NCI-H1436 (cell line): ENCODE measurements at places on chromosomes 1 and 21.

- no peak for DNase-seq
Measured at GRCh38 chr1:91511386-91511785, 10.7 kb downstream of the CDC7 start.

DNA sequence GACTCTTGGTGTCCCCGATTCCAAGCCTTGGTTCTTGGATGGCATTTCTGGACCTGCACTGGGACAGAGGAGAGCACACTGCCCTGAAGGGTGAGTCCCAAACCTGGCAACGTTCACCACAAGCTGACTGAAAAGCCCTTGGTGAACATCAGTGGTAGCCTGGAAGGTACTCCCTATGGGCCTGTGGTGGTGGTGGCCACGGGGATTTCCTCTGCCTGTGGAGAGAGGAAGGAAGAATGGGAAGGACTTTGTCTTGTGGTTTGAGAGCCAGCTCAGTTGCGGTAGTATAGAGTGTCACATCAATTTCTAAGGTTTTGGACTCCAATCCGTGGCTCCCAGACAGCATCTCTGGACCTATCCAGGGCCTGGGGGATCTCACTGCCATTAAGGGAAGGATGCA is 50.7 kb downstream of the DNAH14 start:
- DNase-seq = no peak

DNA sequence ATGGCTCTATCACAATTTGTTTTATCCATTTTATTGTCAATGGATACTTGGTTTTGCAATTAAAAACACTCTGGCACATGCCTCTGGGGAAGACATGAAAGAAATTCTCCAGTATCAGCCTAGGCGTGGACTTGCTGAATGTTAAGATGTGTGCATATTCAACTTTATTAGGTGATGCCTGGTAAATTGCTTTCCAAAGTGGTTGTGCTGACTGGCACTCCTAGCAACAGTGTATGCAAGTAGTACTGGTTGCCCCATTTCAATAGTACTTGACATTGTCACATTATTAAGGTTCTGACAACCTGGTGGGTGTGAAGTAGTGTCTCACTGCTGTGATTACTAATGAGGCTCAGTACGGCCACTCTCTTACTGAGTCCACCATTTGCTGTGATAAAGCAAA is 48.1 kb downstream of the BEND5 start:
- no peak for DNase-seq

GRCh38 chr1:221965252-221965651 is 223.4 kb upstream of the DUSP10 start:
- no peak for DNase-seq

DNA sequence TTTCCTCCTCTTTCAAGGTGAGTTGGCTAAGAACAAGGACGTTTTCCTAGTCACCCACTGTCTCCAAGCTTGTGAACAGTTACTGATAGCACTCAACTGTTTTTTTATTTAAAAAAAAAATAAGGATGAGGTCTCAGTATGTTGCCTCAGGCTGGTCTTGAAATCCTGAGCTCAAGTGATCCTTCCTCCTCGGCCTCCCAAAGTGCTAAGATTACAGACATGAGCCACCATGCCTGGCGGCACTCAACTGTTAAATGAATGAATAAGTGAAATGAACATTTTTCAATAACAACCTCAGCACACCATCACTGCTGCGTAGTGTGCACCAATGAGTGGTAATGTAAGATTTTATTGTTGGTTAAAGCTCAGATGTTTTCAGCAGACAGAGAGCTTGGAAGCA is 214.1 kb upstream of the NRIP1 start:
- DNase-seq = no peak

DNA sequence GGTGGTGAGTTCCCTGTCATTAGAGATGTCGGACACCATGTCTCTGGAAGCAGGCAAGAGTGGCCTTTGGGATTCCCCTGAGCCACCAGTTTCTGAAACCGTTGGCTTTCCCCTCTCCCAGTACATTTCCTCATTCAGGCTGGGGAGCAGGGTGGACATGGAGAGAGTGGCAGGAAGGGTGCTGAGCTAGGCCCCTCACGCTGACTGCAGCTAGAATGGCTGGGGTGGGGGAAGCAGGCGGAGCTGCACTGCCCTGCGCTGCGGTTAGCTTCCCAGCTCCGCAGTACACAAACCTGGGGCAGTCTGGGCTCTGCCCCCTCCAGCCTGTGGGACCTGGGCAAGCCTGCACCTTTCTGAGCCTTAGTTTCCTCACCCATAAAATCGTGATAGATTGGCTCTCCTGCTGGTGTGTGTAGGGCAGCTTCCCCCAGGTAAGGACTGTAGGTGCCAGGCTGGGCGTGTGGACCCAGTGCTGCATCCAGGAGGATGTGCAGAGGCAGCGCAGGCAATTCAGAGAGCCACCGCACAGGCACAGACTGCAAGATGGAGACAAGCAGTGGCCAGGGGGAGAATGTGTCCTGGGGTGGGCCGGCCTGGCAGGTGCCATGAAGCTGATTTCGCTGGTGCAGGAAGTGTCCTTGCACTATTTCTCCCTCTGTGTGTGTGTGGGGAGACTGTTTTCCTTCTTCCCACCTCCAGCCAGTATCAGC is 3.0 kb downstream of the PLA2G2F start:
- no peak for DNase-seq

DNA sequence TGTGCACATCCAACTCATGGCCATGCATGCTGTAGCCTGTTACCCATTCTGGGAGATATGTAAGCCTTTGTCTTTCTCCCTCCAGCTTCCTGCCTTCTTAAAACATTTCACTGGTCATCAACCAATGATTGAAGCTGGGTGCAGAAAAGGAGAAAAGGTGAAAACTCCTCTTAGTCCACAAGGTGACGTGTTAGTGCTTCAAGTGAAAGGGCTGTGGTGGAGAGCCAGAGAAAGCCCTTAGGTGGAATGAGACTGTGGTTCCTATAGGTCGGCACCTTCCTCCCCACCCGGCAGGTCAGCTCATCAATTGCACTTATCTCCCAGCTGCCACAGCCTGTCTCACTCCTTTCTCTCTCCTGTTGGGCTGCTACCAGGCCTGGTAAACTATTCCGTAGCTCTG is 30.4 kb downstream of the ERG start:
- no peak for DNase-seq

GRCh38 chr21:36482673-36483072 is 2.8 kb upstream of the CLDN14 start:
- DNase-seq = no peak

GRCh38 chr1:41914516-41914915 is 4.2 kb downstream of the HIVEP3 start:
- DNase-seq = no peak

DNA sequence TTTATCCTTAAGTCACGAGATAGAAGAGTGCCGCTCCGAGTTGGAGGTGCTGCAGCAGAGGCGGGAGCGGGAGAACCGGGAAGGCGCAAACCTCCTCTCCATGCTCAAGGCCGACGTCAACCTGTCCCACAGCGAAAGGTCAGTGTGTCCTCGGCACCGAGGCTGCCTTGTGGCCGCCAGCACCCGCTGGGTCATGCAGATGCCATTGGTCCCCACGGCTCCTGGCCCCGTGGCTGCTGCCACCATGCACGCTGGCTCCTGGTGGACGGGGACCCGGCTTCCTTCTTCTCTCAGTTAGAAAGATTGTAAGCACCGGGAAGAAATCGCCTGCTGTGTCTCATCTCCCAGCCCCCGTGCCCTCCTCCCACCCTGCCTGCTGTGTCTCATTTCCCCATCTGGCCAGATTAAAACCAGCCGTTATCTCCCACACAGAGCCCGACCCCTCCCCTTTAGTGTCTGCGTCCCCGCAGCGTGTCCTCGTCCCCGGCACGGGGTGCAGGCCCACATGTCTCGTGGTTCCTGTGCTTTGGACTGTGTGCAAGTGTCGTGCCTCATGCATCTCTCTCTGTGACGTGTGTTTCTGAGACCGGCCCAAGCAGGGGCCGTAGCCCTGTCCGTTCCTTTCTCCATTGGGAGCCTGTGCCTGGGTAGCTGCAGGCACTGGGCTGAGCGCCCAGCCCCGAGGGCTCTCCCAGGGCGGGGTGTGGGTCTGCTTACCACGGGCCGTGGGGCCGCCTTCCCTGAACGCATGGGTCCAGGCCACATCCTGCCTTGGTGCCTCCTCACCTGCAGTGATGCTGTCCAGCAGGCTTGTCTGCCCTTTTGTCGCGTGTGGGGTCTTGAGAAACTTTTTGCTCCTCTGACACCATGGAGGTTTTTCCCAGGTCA is 62.1 kb downstream of the PCNT start:
- no peak for DNase-seq

DNA sequence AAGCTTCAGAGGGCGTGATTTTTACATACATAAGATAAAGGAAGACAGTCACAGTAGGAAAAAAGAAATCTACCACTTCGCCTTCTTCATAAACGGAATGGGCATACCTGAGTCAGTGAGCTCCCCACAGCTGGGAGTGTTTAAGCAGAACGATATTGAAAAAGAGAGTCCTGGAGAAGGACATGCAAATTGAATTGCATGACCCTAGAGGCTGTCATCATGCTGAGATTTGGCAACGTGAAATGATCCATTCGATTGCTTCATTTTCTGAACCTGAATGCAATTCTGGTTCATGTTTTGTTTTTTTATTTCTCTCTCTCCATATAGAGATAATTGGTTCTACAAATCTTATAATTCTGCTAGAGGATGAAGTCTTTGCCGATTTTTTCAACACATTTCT is 3.7 kb downstream of the RGSL1 start:
- DNase-seq = no peak

GRCh38 chr1:58592522-58593134 is 15.6 kb upstream of the TACSTD2 start:
- no peak for DNase-seq

- no peak for DNase-seq
Measured at GRCh38 chr1:98453066-98453465, 208.5 kb upstream of the SNX7 start.

DNA sequence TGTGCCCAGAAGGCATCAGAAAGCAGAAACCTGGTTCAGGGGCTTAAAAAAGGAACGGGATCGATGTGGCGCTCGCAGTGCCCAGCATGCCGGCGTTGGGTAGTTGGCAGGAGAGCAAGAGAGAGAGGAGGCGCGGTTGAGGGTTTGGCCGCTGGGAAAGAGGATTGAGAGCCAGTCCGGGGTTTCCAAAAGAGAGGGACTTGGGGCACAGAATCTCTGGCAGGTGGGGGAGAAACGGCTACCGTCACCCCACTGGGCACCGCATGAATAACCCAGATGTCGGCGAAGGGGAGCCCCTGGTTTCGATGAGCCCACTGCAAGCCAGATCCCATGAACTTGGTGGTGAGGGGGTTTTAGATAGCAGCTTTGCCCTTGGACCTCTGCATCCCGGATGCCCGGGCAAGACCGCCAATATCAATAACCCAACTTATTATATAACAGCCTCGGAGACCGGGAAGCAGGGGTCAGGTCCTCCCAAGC is 60.4 kb upstream of the ACOT11 start:
- DNase-seq = no peak

DNA sequence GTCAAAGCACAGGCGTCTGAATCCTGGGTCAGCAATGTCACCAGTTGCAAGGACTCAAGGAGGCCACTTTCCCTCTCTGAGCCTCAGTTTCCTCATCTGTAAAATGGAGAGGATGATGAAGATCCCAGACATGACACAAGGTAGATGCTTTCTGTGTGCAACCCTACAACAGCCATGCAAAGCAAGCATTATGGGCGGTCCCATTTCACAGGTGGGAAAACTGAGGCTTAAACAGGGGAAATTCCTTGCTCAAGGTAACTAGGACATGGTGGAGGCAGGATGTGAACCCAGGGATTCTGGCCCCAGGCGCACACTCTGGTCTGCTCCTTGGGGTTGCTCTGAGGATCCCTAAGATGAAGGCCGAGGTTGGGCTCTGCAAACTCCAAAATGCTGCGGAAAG is 311.0 kb downstream of the PTPRU start:
- DNase-seq = no peak

- DNase-seq = no peak
Measured at GRCh38 chr1:66505671-66506392, 28.1 kb upstream of the SGIP1 start.

DNA sequence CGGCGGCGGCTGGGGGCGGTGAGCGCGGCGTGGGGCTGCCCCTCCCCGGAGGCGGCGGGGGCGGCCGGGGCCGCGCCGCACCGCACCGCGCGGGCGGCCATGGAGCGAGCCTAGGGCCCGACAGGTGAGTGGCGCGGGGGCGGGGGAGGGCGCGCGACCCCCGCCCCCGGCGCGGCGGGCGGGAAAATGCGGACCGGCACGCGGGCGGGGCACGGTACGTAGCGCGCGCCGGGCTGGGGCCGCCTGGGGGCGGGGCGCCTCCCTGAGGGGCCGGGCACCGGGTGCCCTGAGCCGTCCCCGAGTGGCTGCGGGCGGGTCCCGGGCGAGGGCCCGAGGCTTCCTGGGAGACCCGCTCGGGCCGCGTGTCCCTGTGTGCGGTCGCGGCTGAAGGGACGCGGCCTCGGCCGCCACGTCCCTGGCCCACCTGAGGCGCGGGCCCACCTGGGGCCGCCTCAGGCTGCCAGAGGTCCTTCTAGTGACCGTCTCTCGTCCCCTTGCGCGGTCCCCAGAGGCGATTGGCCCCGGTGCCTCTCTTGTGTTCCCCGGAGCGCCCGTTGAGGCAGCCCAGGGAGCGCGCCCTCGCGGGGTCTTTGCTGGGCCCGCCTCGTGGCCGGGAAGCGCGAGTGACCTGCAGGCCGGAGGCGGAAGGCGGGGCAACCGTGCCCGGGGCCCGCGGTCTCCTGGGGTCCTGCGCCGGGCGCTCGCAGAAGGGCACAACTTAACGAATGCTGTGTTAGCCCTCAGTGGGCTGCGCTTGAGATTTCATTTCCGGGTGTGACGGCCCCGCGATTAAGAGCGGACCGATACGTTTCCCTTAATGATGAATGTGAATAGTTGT is 500 bp downstream of the FAM20B start:
- DNase-seq = peak; percentile 79

GRCh38 chr1:204726478-204726877 is 40.9 kb upstream of the LRRN2 start:
- DNase-seq = no peak

- no peak for DNase-seq
Measured at GRCh38 chr1:231751415-231751814, 124.8 kb downstream of the DISC1 start.

GRCh38 chr1:167476061-167476460 is 42.3 kb downstream of the CD247 start:
- DNase-seq = no peak

GRCh38 chr1:28755701-28756100 is 19.0 kb downstream of the YTHDF2 start:
- DNase-seq = no peak

DNA sequence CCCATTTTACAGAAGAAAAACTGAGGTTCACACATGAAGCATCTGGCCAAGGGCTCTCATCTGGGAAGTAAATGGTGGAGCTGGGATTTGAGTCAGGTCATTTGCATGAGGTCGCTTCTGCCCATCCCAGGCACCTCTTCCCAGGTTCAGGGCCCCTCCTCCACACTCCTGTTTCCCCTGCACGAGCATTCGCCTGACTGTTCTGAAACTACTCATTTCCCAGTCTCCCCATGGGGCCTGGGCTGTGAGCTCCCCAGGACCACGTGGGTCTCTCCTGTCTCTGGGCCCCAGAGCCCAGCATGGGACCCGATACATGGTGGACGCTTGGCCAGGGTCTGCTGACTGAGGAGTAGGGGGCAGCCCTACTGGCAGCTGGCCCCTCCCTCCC is 360.8 kb downstream of the MATN1 start:
- no peak for DNase-seq

- peak; percentile 15 for DNase-seq
Measured at GRCh38 chr21:16535102-16535422, 805.3 kb downstream of the USP25 start.
